ENCODE measurements at places on chromosomes 6 and 20. TPM values are rescaled to one million over a fixed set of nuclear protein-coding genes. Genes with fewer than 3 reads are reported as not detected.

GRCh38 chr20:21832442-21833385 is 127.2 kb downstream of the PAX1 start:
- no peak for DNase-seq

DNA sequence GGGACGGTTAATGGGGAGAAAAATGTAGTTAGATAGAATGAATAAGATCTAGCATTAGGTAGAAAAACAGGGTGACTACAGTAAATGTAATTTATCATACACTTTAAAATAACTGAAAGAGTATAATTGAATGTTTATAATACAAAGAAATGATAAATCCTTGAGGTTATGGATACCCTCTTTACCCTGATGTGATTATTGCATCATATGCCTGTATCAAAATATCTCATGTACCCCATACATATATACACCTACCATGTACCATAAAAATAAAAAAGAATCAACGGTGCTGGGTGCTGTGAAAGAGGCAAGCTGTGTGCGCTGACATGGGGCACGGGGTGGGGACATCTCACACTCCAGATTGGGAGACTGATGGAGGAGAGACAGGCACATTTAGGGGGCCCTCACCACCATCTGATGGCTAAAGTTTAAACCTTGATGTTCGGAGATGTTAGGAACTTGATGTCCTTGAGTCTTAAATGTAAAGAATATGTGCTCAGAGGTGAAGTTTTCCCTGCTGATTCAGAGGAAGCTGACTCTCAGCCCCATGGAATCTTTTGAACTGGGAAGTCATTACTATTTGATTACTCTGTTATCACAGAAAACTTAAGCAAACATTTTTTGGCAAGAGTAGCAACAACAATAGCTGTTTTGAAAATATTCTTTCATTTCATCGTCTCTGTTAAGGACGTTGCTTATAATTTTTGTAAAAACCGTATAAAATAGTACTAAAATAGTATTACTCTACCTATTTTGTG is 26.4 kb upstream of the RFPL4B start:
- no peak for DNase-seq

DNA sequence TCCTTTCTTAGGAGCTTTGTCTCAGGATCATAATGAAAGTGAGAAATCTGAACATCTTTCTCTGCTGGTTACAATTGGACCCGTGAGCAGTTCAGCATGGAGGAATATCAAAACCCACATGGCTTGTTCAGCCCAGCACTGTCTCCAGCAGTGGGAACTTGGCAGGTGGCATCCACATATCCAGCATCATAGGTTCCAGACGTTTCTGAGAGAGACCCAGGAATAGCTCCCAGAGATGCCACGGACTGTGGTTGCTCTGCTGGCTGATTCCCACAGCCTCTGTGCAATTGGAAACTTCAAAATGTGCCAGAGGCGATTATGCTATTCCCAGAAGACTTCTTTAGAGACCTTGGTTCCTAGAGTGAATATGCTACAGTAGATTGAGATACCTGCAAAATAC is 76.4 kb downstream of the PHACTR2 start:
- no peak for DNase-seq

- DNase-seq = peak; percentile 62
These were observed 118.6 kb upstream of the CCDC28A start for GRCh38 chr6:138654715-138655634.

GRCh38 chr6:21747441-21747840 is 153.9 kb downstream of the SOX4 start:
- no peak for DNase-seq

- peak; percentile 100 for DNase-seq
These were observed 227.0 kb downstream of the BMP2 start for GRCh38 chr20:6994452-6994851.

DNA sequence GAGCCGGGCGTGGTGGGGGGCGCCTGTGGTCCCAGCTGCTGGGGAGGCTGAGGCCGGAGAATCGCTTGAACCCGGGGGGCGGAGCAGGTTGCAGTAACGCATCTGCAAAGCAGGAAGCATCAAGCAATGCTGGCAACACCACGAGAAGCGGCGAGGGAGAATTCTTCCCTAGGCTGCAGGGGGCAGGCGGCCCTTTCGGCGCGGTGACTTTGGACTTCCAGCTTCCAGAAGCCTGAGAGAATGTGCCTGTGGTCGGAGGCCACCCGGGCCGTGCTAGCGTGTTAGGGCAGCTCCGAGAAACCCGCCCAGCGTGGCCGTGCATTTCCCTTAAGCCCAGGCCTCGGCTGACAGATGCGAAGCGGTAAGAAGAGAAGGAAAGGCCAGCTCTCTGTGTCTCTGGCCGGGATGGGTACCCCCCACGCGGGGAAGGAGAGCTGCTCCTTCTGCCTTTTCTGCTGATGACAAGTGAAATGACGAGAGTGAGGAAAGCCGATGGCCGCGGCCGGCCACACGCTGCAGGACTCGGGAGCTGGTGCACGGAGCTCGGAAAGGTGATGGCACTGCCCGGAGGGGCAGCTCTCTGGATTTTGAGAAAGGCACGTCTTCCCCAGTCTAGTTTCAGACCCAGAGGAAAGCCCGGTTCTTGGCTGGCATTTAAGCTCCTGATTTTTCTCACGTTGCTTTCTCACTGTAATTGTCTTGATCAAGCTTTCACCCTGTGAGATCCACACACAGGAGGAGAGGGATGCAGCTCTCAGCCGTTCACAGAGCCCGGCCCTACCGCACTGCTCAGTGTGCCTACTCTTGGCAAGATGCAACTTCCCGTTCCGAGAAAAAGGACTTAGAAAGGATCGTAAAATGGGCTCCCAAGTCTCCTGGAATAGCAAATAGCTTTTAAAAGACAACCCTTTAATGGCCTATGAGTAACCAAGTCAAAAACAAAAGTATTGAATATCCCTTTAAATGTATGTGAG is 68.3 kb upstream of the EXOC2 start:
- DNase-seq = no peak

DNA sequence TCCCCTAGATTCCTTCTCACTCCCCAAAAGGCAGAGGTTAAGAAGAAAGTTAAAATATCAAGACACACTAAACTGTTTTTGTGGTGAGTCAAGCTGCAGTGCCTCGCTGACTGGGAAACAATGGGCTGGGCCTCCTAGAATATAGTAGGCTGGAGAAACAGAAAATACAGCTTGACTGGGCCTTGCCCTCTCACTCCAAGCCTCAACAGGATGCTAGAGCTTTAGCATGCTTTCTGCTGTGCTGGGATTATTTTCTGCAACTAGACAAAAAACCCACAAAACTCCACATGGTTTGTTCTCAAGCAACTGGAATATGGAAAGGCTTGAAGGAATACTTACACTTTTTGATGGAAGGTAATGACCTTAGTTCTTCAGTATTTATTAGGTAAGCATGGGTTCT is 27.9 kb downstream of the FOXO3 start:
- peak; percentile 71 for DNase-seq

GRCh38 chr20:23541330-23541729 is 27.0 kb downstream of the CST9L start:
- no peak for DNase-seq

GRCh38 chr6:83226517-83226916 is 33.4 kb downstream of the RWDD2A start:
- no peak for DNase-seq

- no peak for DNase-seq
These were observed 35.6 kb upstream of the PRDM1 start for GRCh38 chr6:106050538-106050937.

- peak; percentile 28 for DNase-seq
These were observed 40.2 kb upstream of the TRAM2 start for GRCh38 chr6:52617087-52617486.

DNA sequence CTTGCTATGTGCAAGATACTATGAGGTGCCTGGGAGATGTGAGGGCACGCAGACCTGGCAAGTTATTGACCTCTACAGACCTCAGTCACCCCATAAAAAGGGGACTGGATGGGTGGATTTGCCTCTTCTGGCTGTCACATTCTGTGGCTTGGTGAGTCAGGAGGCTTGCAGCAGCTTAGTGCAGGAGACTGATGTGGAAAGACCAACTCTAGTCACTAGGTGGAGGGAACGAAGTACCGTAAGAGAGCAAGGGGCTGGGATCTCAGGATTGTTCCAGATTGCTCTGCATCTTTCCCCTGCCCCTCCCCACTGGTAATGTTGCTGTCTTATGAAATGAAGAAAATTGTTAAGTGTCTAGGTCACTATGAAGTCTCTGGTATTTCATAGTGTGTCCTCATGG is 3.3 kb downstream of the MAPRE1 start:
- DNase-seq = peak; percentile 83

DNA sequence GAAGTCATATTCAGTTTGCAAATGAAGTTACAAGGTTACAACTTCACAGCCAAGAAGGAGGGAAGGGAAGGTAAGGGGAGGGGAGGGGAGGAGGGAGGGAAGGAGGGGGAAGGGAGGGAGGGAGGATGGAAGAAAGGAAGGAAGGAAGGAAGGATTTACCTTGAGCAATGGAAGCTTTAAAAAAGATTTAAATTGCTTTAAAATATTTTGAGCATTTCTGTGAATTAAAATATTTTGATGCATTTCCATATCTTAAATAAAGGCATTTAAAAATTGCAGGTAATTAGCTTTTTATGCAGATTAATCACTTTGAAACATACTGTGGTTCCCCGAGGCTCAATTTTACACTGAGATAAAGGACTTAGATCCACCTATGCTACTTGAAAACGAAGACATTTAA is 618.0 kb downstream of the TFAP2A start:
- DNase-seq = no peak

DNA sequence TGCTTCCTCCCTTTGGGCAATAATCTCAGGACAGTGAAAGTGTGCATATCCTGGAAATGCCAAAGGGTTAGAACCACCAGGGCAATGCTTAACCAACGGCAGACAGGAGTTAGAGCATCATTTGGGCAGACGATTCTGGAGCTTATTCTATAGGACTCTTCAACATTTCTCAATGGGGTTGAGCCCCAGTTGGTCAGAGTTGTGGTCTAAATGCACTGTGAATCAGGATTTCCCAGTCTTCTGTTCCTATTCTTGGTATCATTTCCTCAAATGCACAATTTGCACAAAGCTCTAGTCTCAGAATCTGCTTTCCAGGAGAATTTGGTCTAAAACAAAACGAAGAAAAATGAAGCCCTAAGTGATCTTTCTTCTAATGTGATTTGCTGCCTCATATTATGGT is 389.6 kb upstream of the JAG1 start:
- DNase-seq = no peak

DNA sequence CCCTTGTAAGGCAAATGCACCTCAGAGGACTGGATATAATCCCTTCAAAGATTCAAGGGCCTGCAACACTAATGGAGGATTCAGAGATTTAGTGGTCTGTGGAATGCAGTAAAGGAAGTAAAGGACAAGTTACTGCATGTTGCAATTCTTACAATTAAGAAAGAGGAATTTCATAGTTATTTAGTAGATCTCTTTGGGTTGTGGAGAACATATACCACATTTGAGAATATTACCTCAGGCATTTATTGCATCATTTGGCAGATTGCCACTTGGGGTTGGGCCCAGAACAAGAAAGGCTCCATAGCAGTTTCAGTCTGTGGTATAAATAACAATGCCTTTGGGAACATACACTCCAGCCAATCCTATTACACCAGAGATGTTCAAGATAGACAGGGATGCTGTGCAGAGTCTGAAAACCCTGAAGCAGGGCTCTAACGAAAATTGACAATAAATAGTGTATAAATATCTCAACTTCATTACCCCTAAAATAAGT is 20.9 kb upstream of the EPM2A start:
- DNase-seq = peak; percentile 93

DNA sequence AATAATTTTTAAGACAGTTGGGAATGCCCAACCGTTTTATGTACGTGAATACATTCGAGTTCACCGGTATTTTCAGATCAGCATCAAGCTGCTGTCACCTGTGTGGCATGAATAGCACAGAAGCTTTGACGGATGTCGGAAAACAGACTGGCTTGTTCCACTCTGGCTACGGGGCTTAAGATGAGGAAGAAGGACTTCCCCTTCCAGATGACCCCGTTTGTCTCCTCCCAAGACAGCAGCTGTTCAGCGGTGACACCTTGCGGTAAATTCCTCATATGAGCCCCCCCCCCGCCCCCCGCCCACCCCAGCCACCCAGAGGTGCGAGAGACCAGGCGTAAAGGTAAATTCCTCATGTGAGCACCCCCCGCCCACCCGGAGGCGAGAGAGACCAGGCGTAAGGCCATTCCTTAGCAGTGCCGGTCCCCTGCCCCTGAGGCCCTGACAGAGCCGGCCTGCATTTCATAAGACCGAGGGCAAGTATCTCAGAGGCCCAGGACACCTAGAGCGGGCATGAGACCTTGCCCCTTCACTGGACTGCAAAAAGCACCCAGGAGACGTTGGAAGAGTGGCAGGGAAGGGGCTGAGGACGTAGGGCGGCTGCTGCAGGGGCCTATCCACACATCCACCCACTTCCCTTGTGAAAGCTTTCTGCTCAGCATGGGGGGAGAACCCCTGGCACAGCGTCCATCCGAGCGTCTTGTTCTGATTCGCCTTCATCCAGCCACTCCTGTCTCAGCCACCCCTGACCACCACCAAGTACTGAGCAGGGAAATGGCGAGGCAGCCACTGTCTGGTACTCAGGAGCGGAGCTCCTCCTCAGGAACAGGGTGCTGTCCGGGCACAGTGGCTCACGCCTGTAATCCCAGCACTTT is 7.3 kb upstream of the PCMTD2 start:
- DNase-seq = no peak

DNA sequence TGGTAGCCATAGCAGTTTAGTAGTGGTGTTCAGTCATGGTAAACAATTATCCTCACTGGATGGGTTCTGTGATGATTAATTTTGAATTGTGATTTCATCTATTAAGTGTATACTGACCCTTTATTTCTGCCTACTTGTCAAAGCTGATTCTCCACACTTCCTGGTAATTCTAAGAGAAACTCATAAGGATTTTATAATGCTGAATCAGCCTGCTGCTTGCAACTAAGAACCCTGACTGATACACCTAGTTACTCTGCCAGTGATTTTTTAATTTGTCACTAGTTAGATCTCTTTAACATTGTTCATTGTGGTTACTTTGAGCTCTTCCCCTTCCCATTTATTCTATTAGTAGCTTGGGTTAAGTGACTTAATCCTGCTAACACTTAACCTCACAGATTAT is 8.6 kb downstream of the CDC40 start:
- DNase-seq = peak; percentile 76

- DNase-seq = no peak
These were observed 191.8 kb upstream of the ARG1 start for GRCh38 chr6:131381052-131381708.

- DNase-seq = no peak
These were observed 28.8 kb downstream of the AK9 start for GRCh38 chr6:109662192-109662591.

GRCh38 chr6:111667931-111668330 is 62.3 kb upstream of the TRAF3IP2 start:
- no peak for DNase-seq

DNA sequence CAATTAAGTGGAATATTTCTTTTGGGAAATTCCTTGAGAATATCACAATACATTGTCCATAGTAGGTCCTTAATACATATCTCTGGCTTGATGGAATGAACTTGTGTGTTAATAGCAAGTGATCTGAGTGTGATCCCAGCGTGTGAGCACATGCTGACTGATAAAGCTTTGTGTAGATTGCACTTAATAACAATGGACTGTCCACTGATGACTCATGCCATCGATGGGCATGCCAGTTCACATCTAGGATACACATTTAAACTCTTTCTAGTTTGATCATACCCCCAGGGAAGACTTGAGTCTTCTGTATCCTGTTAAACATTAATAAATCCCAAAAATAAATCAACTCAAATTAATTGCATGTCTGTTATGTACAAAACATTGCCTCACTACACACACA is 454.3 kb upstream of the SPTLC3 start:
- peak; percentile 3 for DNase-seq

Gene ULBP2
- 8.2 TPM for total RNA-seq

Gene LAMA4
- total RNA-seq = 8.2 TPM

Gene TSPO2
- total RNA-seq = not detected

Gene TREM1
- total RNA-seq = not detected

Gene ARMC12
- total RNA-seq = 0.87 TPM

Gene ARHGAP18
- total RNA-seq = 29.0 TPM

Gene ZNF512B
- 5.0 TPM for total RNA-seq

Gene ENPP3
- total RNA-seq = 0.65 TPM

Gene GCLC
- total RNA-seq = 30.0 TPM
